HCT116 (cell line): ENCODE measurements at places on chromosomes 5 and 9.

GRCh38 chr9:76219560-76220151 lies 174.6 kb downstream of the RFK start:
- no peak for DNase-seq

DNA sequence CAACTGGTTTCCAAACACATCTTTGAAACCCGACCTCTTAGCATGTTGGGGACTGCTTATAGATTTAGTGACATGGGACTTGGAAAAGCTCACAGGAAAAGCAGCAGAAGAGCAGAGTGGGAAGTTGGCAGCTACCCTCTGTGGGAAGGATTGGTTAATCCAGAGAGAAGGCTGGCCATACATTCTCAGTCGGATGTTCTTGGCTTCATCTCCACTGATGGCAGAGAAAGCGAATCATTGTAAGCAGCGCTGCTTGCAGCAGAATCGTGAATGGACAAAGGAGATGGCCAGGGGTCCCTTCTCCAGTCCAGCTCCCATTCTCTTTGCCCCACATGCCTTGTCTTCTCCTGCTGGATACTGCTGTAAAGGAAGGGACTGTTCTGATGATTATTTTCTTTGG lies 62.7 kb downstream of the MEGF10 start:
- DNase-seq, result no peak

DNA sequence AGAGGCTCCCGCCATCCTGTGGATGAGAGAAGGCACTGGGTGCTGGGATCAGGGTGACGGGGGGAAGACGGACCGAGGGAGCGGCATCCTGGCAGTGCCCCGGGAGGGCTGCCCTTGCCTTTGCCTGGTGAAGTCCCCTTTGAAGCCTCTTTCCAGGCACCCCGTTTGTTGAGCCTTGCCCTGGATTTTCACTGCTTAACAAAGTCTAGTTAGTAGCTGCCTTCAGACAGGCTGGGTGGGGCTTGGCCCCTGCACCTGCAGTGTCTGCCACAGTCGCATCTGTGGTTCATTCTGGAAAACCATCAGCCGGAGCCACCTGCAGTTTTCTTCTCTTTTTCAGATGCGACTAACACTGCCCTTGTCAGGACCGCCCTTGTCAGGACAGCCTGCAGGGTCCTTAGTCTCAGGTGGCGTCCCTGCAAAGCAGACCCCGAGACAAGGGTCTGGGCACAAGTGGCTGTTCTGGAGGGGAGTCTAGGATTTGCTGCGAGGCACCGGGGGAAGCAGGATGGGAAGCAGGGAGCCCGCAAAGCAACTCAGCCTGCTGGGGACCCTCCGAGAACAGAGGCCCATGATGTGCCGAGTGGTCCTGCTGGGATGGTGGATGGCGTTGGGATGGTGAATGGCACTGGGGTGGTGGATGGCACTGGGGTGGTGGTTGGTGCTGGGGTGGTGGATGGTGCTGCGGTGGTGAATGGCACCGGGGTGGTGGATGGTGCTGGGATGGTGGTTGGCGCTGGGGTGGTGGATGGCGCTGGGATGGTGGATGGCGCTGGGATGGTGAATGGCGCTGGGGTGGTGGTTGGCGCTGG lies 147.9 kb upstream of the COL5A1 start:
- DNase-seq, result no peak

GRCh38 chr5:3372289-3372688 lies 223.3 kb upstream of the IRX1 start:
- DNase-seq, result no peak

DNA sequence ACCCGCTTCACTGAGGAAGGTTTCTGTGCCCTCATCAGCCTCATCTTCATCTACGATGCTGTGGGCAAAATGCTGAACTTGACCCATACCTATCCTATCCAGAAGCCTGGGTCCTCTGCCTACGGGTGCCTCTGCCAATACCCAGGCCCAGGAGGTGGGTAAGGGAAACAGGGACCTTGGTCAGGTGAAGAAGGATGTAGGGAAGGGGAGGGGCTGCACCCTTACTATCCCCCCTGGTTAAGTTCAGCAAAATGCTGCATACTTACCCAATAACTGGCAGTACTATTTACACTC lies 4.4 kb downstream of the SLC4A9 start:
- DNase-seq, result no peak

- DNase-seq, result peak; percentile 57
Measured at GRCh38 chr5:36664766-36665165, 58.4 kb downstream of the SLC1A3 start.

GRCh38 chr5:114176356-114176755 lies 185.5 kb upstream of the KCNN2 start:
- DNase-seq, result no peak

GRCh38 chr5:155651-156410 lies 35.5 kb upstream of the LRRC14B start:
- no peak for DNase-seq

DNA sequence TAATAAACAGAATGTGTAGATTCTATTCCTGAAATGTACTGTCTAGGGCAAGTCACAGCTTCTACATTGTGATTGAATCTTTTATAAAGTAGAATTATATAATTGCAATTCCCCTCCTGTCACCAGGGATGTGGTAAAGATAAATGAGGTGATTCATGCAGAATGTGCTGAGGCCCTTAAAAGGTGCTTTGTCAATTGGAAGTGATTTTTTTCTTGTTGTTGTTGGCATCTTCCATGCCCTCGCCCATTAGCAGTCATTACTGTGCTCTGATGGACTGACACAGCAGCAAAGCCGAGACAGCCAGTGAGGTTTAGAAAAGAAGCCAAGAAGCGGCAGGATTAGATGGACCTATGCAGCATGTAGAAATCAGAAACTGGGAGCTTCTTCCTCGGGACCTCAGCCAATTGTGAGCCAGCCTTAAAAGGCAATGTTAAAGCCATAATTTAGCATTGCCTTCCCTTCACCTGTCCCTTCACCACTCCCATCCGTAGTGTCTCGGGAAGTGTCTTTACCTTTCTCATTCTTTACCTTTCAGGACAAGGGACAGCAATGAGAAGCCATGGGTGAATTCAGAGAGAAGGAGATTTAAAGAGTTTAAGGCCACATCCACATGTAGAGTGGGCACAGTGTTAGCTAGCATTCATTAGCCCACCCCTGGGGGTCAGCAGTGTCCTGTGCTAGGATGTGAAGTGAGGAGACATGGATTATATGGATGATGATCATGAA lies 257.8 kb downstream of the PLK2 start:
- no peak for DNase-seq

GRCh38 chr5:137611011-137611580 lies 112.0 kb upstream of the SPOCK1 start:
- no peak for DNase-seq

GRCh38 chr5:149677731-149678130 lies 52.4 kb upstream of the PPARGC1B start:
- DNase-seq, result no peak

- no peak for DNase-seq
Measured at GRCh38 chr9:87671478-87671877, 54.4 kb upstream of the CTSL start.

DNA sequence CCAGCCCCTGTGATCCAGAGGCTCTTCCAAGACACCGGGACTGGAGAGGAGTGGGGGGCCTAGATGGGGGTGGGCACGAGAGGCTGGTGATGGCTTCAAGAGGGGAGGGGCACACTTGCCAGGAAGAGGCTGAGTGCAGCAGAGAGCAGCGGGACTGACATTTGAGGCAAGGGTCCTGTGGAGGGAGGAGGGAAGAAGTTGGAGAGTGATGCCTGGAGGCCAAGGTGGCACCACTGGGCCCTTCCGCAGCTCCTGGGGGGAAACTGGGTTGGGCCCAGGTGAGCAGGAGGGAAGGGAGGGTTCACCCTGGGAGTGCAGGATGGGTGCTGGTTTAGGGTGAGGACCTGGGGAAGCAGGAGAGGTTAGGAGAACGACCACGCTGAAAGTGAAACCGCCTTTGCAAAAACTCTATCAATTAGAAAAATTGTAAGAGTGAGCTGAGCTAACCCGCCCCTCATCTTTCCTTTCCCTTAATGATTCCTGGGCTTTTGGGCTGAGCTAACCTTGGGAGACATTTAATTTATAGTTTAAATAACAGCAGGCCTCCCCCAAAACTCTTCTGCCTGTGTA lies 26.2 kb downstream of the ABO start:
- DNase-seq, result no peak

- no peak for DNase-seq
Measured at GRCh38 chr5:33557605-33558004, 116.8 kb downstream of the TARS1 start.

- DNase-seq, result no peak
Measured at GRCh38 chr5:146816775-146817387, 61.7 kb downstream of the PPP2R2B start.

GRCh38 chr5:113450929-113451328 lies 16.1 kb upstream of the TSSK1B start:
- no peak for DNase-seq

DNA sequence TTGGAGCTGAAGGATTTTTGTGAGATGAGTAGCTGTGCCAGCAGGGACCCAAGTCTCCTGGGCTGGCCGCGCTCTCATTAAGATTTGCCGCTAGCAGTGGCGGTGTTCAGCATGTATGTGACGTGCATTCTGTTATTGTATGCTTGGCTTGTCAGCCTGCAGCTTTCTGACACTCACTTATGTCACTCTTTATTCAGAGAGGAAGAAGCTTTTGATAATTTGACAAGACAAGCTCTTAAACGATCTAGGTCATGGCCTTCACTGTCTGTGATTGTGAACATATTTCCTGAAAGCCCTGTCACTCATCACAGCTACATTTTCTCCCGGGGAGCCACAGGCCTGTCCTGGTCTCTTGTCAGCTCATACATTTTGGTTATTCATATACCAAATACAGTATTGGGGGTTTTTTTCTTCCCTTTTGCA lies 98.2 kb upstream of the GRHPR start:
- DNase-seq, result no peak

DNA sequence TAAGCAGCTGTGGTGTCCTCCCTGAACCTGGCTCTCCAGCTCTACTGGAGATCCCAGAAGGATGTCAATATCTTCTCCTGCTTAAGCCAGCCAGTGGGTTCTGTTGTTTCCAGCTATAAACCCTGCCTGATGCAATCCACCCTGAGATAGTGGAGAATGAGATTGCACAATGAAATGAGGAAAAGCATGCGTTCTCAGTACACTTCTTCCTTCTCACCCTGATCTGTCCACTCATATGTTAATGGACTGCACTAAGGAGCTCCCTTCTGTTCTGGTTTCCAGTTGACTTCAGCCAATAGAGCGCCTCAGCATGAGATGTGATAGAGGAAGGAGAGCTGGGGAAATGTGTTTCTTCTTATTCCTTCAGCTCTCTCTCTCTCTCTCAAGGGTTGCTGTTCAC lies 40.0 kb upstream of the CDH6 start:
- DNase-seq, result no peak
